Activated CD4-positive, alpha-beta T cell treated with anti-CD3 and anti-CD28 coated beads, Interleukin-2, amount 10 ng/mL, durations not matched to agents 24 days and 14 days (primary cell): ENCODE measurements at places on chromosomes 12 and 14. TPM values are rescaled to one million over a fixed set of nuclear protein-coding genes. Genes with fewer than 3 reads are reported as not detected.

- no peak overlapping the region for H3K4me3 ChIP-seq
- H3K27me3 ChIP-seq = no peaks in the 10 kb centered on the region
- no peak overlapping the region for H3K27ac ChIP-seq
- DNase-seq = no peak
Measured at GRCh38 chr12:14272956-14273912, 92.2 kb upstream of the ATF7IP start.

DNA sequence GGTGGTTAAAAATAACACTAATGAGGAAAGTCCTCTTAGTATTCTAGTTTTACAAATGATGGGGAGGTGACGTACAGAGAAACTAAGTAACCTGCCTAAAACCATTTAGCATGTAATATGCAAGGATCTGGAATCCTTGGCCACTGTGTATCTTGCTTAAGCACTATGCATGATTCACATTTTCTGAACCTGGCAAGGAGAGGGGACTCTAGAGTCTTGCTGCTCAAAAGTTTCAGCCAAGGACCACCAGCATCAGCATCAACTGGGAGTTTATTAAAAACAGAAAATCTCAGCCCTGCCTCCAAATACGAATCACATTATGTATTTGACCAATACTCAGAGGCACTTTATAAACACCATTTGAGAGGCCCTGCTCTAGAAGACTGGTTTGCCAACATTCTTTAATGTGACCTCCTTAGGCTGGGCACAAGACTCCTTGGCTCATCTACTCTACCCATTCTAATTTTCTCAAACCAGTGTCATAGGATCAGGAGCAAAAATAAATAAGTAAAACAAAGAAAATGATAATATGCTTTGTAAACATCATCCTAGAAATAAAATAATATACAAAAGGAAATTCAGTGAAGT lies 52.9 kb downstream of the ABCC9 start:
- no peaks in the 10 kb centered on the region for H3K4me1 ChIP-seq
- H3K27me3 ChIP-seq = no peaks in the 10 kb centered on the region
- no peak overlapping the region for H3K4me3 ChIP-seq
- DNase-seq = no peak

Gene PDZRN4
- not detected in 2 replicates for total RNA-seq

Gene MEG3
- not detected in 2 replicates for total RNA-seq

DNA sequence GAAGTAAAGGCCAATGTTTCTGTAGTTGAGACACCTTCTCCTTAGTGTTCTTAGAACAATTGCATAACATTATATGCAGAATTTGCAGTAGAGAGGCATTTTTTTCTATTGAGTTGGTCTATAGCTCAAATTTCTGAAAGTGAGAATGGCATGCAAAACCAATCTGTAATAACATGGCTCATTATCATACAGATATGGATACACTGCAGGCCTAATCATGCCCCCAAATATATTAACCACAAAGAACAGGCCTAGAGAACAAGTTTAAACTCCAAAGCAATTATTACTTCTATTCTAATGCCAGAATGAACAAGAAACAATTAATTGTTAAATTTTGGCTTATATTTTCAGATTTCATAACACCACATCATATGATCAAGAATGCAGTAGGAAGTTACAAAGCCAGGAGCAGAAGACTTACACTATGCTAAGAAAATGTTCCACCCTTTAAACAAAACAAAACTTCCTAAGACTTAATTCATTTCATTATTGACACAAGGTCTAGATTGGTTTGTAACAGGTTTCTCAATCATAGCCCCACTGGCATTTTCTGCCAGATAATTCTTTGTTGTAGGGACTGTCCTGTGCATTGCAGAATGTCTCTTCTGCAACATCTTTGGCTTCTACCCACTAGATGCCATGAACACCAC lies 26.9 kb downstream of the TMTC1 start:
- no peaks in the 10 kb centered on the region for H3K4me1 ChIP-seq
- H3K4me3 ChIP-seq = no peak overlapping the region
- no peaks in the 10 kb centered on the region for H3K36me3 ChIP-seq
- no peaks in the 10 kb centered on the region for H3K27me3 ChIP-seq

GRCh38 chr14:24317141-24317928 lies 6.0 kb downstream of the LTB4R start:
- H3K36me3 ChIP-seq = peaks cover 20% of the 10 kb centered on the region
- H3K4me3 ChIP-seq = no peak overlapping the region
- H3K27me3 ChIP-seq = peaks cover 7% of the 10 kb centered on the region
- DNase-seq = no peak
- peaks cover 47% of the 10 kb centered on the region for H3K4me1 ChIP-seq
- peak overlapping the region; percentile 61 for H3K27ac ChIP-seq

- peaks cover 27% of the 10 kb centered on the region for H3K36me3 ChIP-seq
- peak overlapping the region; percentile 45 for H3K4me3 ChIP-seq
- peaks cover 10% of the 10 kb centered on the region for H3K4me1 ChIP-seq
- no peaks in the 10 kb centered on the region for H3K27me3 ChIP-seq
Measured at GRCh38 chr12:3704512-3705353, 48.2 kb downstream of the CRACR2A start.

Gene TCP11L2
- total RNA-seq = 3.2 and 4.5 TPM in 2 replicates

Gene ZDHHC22
- not detected in 2 replicates for total RNA-seq

- H3K4me1 ChIP-seq = no peaks in the 10 kb centered on the region
- no peak for DNase-seq
- no peak overlapping the region for H3K27ac ChIP-seq
- no peaks in the 10 kb centered on the region for H3K36me3 ChIP-seq
Measured at GRCh38 chr14:101027966-101028365, 124.4 kb upstream of the RTL1 start.

DNA sequence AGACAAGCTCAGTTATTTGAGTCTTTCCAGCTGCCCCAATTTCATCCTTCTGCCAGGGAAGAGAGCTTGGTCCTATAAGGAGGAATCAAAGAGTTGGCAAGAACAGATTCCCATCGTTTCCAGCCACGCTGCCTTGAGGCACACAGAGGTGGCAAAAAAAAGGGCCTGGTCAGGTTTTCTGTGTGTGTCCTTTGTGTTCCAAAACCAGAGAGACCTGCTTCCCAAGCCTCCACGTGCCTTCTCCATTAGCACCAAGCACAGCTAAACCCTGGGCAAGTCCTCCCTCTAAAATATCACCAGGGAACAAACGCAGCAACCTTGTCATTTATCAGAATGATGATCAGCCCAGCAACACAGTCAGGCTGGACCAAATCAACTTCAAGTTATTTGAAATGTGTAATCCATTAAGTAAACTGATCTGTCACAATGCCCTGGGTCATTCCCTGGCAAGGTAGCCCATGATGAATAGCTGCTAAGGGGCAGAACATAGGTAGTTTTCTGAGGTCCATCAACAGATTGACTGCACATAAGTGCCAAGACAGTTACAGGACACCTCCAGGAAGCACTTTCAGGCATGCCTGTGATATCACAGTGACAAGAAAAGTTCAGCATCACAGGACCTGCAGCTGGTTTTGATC lies 28.6 kb upstream of the C12orf42 start:
- no peak overlapping the region for H3K4me3 ChIP-seq
- no peaks in the 10 kb centered on the region for H3K36me3 ChIP-seq
- no peaks in the 10 kb centered on the region for H3K27me3 ChIP-seq
- H3K4me1 ChIP-seq = no peaks in the 10 kb centered on the region
- no peak for DNase-seq

Gene AGAP2
- total RNA-seq = 27.1 and 28.2 TPM in 2 replicates

DNA sequence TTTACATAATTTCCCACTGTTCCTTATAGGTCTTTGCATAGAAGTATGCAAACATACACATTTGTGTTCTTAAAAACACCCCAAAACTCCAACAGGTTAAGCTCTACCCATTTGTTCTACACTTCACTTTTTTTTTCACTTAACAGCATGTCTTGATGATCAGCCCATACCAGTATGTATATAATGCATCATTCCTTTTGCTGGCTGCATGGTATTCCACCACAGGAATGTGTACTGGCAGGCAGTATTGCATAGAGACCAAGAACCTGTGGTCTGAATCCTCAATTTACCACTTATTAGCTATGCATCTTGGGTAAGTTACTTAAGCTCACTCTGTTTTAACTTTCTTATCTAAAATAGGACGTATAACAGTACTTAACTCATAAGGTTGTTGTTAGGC lies 65.5 kb downstream of the SAMD4A start:
- peaks cover 20% of the 10 kb centered on the region for H3K4me1 ChIP-seq
- H3K27ac ChIP-seq = no peak overlapping the region
- no peaks in the 10 kb centered on the region for H3K36me3 ChIP-seq
- DNase-seq = no peak

- peaks cover 8% of the 10 kb centered on the region for H3K36me3 ChIP-seq
- peak overlapping the region; percentile 51 for H3K27ac ChIP-seq
- no peak overlapping the region for H3K4me3 ChIP-seq
Measured at GRCh38 chr14:36659010-36659821, 2.4 kb upstream of the PAX9 start.

DNA sequence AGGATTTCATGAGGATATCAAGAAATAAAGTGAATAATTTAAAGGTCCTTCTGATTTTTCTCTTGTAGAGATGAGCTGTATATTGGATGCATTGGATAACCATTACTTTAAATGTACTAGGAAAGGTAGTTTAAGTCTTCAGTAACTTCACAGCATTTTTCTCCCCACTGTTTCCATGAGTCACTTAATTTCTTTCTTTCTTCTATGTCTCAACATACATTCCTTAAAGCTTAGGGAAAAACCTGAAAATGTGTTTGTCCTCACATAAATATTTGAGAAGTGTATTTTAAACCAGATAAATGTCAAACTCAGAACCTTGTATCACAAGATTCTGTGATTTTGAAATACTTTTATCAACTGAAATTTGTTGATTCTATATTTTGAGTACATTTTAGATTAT lies 1970.2 kb upstream of the FLRT2 start:
- H3K4me1 ChIP-seq = no peaks in the 10 kb centered on the region
- H3K4me3 ChIP-seq = no peak overlapping the region
- no peaks in the 10 kb centered on the region for H3K36me3 ChIP-seq
- no peak for DNase-seq

GRCh38 chr12:3076730-3077571 lies at the start of gene TSPAN9:
Gene TSPAN9 (plus strand): TSS chr12:3077379. CDS start chr12:3201194, 123,815 bp downstream.
- H3K4me3 ChIP-seq = peak within 1 kb of the TSS; percentile 82
- H3K36me3 ChIP-seq = no peaks in the 10 kb centered on the region
- peak within 1 kb of the TSS; percentile 34 for H3K27ac ChIP-seq
- H3K27me3 ChIP-seq = peaks cover 30% of the 10 kb centered on the region
- peaks cover 11% of the 10 kb centered on the region for H3K4me1 ChIP-seq

- peaks cover 2% of the 10 kb centered on the region for H3K4me1 ChIP-seq
- H3K27ac ChIP-seq = no peak overlapping the region
- H3K36me3 ChIP-seq = peaks cover 9% of the 10 kb centered on the region
- DNase-seq = no peak
- no peak overlapping the region for H3K4me3 ChIP-seq
- H3K27me3 ChIP-seq = no peaks in the 10 kb centered on the region
Measured at GRCh38 chr14:55689981-55690871, 110.2 kb downstream of the KTN1 start.

Gene TMTC2
- 1.9 and 2.5 TPM in 2 replicates for total RNA-seq

Gene SLC6A15
- total RNA-seq = not detected in 2 replicates

GRCh38 chr14:20723488-20723887 lies 22.2 kb upstream of the EDDM3A start:
- H3K36me3 ChIP-seq = no peaks in the 10 kb centered on the region
- no peak overlapping the region for H3K27ac ChIP-seq
- peaks cover 36% of the 10 kb centered on the region for H3K27me3 ChIP-seq
- no peak for DNase-seq
- no peaks in the 10 kb centered on the region for H3K4me1 ChIP-seq

DNA sequence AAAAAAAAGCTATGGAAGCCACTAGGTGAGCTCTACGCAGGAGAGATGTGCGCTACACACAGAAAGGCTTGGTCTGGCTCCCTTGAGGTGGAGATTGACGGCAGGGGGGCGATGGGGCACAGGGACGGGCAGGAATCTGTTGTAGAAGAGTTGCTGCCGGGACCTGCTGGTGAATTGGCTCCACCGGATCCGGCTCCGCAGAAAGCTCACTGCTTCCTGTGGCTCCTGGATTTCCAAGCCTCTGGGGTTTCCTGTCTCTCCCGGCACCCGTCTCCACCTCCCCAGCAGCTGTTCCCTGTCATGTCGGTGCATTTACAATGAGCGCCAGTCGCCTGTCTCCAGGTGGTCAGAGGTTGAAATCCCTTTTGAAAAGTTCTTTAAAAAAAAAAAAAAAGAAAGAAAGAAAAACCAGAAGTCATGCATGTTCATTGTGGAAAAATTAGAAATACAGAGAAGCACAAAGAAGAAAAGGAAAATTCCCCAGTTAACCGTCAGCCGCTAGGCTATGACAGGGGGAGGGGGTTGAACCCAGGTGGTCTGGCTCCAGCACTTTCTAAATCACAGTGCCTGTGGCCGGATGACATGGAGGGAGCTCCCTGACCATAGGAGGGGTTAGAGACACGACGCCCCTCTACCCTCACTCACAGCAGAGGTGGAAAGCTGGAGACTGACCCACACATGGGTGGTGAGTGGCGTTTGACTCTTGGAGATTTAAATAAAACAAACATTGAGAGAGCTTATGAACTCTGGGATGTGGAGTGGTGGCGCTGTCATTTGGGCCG lies 20.8 kb downstream of the FAM222A start:
- H3K27me3 ChIP-seq = peaks cover 26% of the 10 kb centered on the region
- DNase-seq = no peak
- H3K27ac ChIP-seq = no peak overlapping the region
- no peaks in the 10 kb centered on the region for H3K4me1 ChIP-seq
- H3K4me3 ChIP-seq = no peak overlapping the region
- H3K36me3 ChIP-seq = no peaks in the 10 kb centered on the region

GRCh38 chr12:112496496-112496895 lies 77.7 kb downstream of the PTPN11 start:
- H3K4me3 ChIP-seq = no peak overlapping the region
- peaks cover 19% of the 10 kb centered on the region for H3K4me1 ChIP-seq
- peaks cover 70% of the 10 kb centered on the region for H3K36me3 ChIP-seq
- no peaks in the 10 kb centered on the region for H3K27me3 ChIP-seq
- DNase-seq = no peak
- H3K27ac ChIP-seq = peak overlapping the region; percentile 56

DNA sequence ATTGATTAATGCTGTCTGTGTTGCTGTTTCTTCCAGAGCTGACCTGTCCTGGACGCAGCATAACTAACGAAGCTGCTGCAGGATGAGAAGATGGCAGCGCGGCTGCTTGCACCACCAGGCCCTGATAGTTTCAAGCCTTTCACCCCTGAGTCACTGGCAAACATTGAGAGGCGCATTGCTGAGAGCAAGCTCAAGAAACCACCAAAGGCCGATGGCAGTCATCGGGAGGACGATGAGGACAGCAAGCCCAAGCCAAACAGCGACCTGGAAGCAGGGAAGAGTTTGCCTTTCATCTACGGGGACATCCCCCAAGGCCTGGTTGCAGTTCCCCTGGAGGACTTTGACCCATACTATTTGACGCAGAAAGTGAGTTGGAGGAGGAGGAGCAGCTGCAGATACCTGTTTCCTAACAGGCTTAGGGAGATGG lies 71.7 kb downstream of the SCN8A start:
- peaks cover 29% of the 10 kb centered on the region for H3K27me3 ChIP-seq
- H3K36me3 ChIP-seq = no peaks in the 10 kb centered on the region
- DNase-seq = no peak
- H3K4me3 ChIP-seq = no peak overlapping the region

Gene ITGB7
- 226 and 239 TPM in 2 replicates for total RNA-seq
